ENCODE measurements at places on chromosomes 13 and 19.

- no peak for DNase-seq
These were observed 95.7 kb upstream of the TSHZ3 start for GRCh38 chr19:31444931-31445330.

DNA sequence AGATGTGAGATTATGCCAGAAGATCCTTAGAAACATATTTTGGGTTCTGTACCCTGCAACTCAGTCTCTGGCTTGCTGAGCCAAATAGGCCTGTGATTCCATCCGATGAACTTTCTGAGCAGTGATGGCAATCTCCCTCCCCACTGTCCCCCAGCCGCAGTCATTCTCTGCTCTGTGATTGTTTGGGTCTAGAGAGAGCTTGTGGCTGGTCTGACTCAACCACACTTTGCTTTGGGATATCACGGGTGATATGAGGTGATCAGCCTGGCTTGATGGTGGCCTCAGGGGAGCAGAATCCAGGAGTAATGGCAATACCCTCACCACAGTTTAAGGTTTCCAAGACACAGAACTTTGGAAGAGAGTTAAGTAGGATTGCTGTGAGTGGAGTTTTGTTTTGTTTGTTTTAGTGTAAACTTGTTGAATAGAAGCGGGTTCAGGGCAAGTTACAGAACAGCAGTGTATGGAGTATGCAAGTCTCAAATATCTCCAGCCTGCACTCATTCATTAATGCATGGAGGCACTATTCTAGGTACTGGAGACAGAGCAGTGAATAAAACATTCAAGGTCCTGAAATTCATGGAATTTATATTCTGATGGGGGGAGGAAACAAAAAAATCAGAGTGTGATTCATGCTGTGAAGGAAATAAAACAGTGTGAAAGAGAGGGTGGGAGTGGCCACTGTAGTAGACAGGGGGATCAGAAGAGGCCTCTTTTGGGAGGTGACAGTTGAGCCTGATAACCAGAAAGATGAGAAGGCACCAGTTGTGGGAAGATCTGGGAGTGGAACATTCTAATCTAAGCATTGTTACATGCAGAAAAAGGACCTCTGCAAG lies 5.3 kb downstream of the SAMD4B start:
- no peak for DNase-seq

DNA sequence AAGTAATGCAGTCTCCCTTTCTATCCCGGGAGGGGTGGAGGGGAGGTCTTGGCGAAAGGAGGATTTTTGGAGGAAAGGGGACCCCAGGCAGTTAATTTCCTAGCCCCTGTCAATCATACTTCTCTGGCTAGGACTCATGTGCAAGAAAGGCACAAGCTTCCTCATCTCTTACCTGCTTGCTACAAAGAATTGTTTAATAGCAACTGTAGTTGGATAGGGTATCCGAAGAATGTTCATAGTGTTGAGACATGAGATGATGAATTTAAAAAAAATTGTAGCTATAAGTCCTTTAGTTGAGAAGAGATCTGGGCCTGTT lies 525 bp downstream of the BORA start:
- DNase-seq = no peak

GRCh38 chr13:51339952-51340732 lies 651 bp downstream of the SERPINE3 start:
- DNase-seq = no peak

- peak; percentile 79 for DNase-seq
These were observed 67.4 kb downstream of the KCNRG start for GRCh38 chr13:50082426-50083281.

GRCh38 chr13:43260999-43261398 lies 237.6 kb downstream of the DNAJC15 start:
- no peak for DNase-seq

GRCh38 chr13:23330356-23330755 lies 103.1 kb downstream of the SACS start:
- no peak for DNase-seq

GRCh38 chr19:40596608-40597328 lies 4.4 kb upstream of the LTBP4 start:
- DNase-seq = no peak

GRCh38 chr13:91351980-91352379 lies 4.5 kb downstream of the MIR17HG start:
- no peak for DNase-seq

DNA sequence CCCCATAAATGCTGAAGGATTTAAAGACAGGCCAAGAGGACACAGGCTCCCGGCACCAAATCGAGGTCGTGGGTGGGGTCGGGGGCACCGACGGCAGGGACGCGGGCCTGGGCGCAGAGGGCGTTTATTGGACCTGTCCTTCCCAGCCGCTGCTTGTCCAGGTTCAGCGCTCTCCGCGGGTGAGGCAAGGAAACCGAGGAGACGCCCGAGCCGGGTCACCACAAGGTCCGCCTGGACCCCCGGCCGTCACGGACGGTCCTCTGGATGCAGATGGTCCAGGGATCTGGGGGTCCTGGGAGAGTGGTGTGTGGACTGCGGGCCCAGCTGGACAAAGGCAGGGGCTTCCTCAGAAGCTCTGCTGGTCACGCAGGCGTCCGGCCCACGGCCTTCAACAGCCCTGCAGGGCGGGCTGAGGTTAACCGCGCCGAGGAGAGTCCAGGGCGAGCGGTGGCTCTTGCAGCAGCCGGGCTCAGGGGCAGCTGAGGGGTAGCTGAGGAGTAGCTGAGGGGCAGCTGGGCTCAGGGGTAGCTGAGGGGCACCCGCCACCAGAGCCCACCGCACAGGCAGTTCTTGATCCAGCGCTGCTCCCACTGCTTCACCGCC lies 8.5 kb downstream of the CFD start:
- no peak for DNase-seq
